ENCODE measurements at places on chromosomes 1 and 21.

DNA sequence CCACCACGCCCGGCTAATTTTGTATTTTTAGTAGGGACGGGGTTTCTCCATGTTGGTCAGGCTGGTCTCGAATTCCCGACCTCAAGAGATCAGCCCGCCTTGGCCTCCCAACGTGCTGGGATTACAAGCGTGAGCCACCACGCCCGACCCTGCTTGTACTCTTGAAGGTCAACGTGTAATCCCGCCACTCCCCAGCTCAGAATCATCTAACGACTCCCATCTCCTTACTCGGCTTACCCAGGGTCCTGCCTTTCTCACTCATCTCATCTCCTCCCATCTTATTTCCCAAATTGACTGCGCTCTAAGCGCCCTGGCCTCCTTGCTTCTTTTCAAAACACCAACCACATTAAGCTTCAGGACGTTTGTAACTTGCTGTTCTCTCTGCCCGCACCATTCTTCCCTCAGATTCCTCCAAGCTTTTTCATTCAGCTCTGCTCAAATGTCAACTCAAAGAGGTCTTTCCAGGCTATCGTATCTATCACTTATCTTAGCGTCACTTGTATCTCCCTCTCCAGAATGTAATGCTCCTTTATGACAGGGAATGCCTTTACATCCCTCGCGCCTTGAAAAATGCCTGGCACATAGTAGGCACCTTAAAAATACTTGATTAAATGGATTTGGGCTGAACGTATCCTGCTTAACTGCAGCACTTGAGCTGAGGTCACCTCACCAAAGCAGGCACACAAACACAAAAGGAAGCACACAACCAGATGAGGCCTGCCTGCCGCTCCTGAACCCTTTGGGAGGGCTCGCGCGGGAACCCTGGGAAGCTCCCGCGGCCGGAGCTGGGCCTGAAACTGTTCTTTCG is 1.4 kb upstream of the USP1 start:
- DNase-seq: no peak

DNA sequence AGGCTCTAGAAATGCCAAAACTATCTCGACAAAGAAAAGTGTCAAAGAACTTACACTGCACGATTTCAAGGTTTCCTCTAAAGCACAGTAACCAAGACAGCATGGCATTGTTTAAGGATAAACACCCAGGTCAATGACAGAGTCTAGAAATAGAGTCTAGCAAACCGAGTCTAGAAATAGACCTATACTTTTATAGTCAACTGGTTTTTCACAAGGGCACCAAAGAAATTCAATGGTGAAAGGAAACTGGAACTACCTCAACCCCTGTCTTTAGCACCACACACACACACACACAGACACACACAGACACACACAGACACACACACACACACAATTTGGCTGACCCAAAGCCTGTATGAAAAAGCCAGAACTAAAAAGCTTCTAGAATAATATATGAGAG is 67.1 kb upstream of the PGBD5 start:
- DNase-seq: no peak

GRCh38 chr1:77553568-77554291 is 128.7 kb downstream of the ZZZ3 start:
- DNase-seq: no peak

GRCh38 chr1:86940599-86940998 is 26.2 kb downstream of the HS2ST1 start:
- DNase-seq: no peak

DNA sequence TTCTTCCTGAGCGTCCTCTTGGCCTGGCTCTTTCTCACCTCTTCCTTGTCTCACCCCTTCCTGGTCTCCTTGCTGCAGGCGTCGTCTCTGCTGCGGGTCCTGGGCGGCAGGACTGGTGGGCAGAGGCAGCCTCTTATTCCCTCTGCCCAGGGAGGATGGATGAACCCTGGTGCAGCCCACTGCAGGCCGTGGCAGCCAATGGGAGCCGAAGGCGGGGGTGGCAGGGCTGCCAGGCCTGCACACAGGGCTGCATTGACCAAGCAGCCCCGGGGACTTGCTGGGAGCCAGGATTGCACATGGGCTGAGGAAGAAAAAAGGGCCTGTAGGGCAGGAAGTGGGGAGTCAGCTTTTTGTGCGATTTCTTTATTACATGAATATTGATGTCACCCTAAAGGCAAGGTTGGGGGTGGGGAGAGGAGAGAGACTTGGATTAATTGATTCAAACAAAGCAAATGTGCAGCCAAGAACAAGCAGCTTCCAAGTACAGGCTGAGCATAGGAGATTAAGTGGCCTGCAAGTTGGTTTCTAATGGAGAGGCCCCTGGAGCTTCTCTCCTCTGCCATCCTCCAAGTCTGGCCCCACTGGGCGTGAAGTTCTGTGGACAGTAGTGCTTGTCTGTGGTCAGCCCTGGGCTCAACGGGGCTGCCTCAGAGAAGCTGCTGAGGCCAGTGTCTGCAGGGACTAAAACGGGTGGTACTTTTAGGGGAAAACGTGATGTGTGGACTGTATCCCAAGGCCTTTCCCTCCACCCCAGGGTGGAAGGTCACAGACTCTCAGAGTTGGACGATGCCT is at the start of gene S100B:
TSS of gene S100B (minus strand) at position 108 of the 792 bp plus-strand sequence. CDS start 2,667 bp downstream, outside the sequence.
- no peak for DNase-seq
